ENCODE measurements at places on chromosomes 4 and X. TPM values are rescaled to one million over a fixed set of nuclear protein-coding genes. Genes with fewer than 3 reads are reported as not detected.

PNCK gene
- 0.35 TPM for total RNA-seq

ZAR1 gene
- total RNA-seq, result not detected

- H3K36me3 ChIP-seq, result no peaks in the 10 kb centered on the region
- DNase-seq, result no peak
- no peak overlapping the region for H3K4me3 ChIP-seq
- no peaks in the 10 kb centered on the region for H3K27me3 ChIP-seq
Measured at GRCh38 chr4:99723612-99724011, 66.0 kb upstream of the C4orf54 start.

DNA sequence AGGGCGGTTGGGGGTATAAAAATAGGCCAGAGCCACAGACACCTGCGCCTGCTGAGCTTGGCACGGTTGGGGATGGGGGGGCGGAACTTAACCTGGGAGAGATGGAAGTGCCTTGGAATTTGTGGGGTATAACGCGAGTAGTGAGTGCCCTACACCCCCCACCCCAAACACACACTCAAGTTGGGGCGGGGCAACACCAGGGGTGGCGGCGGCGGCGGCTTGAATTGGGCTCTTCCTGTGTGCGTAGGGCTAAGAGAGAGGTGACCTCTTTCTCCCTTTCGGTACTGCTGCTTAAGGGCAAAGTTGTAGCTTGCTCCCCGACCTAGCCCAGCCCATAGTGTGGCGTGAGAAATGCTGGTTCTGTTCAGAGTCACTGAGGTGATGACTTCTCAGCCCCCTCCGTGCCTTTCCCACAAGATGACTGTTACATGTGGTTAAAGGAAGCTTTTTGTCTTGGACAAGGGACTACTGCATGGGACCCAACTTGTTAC, 839 bp downstream of the STK26 start:
- no peaks in the 10 kb centered on the region for H3K27me3 ChIP-seq
- peak; percentile 42 for DNase-seq
- H3K4me1 ChIP-seq, result peaks cover 22% of the 10 kb centered on the region
- peak overlapping the region; percentile 86 for H3K27ac ChIP-seq
- no peaks in the 10 kb centered on the region for H3K36me3 ChIP-seq
- H3K4me3 ChIP-seq, result peak overlapping the region; percentile 72

DNA sequence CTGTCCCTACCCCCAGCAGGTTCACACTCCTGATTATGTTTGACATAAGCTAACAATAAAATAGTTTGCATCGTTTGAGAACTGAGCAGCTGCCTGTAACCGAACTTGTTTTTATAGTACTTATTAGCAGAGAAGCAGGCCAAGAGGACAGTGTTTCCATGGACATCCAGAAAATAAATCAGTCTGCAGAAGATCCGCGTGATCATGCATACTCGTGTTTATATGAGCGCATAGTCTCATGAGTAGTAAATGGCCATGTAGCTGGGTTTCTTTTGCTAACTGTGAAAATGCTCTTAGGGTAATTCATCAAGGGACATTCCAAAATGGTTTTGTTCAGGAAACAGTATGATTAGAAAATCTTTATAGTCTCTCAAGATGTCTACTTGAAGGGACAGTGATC, 289.2 kb downstream of the DCTD start:
- no peak overlapping the region for H3K4me3 ChIP-seq
- H3K27me3 ChIP-seq, result no peaks in the 10 kb centered on the region
- H3K27ac ChIP-seq, result no peak overlapping the region
- no peaks in the 10 kb centered on the region for H3K36me3 ChIP-seq
- H3K4me1 ChIP-seq, result no peaks in the 10 kb centered on the region

Measured in naive thymus-derived CD4-positive, alpha-beta T cell (primary cell).